ENCODE measurements at places on chromosomes 7 and 10. TPM values are rescaled to one million over a fixed set of nuclear protein-coding genes. Genes with fewer than 3 reads are reported as not detected.

Gene PRKG1
- 21.5 TPM for total RNA-seq

Gene SORCS3
- total RNA-seq: 4.6 TPM

GRCh38 chr10:45265996-45266395 lies 49.4 kb downstream of the OR13A1 start:
- ATAC-seq: no peak

DNA sequence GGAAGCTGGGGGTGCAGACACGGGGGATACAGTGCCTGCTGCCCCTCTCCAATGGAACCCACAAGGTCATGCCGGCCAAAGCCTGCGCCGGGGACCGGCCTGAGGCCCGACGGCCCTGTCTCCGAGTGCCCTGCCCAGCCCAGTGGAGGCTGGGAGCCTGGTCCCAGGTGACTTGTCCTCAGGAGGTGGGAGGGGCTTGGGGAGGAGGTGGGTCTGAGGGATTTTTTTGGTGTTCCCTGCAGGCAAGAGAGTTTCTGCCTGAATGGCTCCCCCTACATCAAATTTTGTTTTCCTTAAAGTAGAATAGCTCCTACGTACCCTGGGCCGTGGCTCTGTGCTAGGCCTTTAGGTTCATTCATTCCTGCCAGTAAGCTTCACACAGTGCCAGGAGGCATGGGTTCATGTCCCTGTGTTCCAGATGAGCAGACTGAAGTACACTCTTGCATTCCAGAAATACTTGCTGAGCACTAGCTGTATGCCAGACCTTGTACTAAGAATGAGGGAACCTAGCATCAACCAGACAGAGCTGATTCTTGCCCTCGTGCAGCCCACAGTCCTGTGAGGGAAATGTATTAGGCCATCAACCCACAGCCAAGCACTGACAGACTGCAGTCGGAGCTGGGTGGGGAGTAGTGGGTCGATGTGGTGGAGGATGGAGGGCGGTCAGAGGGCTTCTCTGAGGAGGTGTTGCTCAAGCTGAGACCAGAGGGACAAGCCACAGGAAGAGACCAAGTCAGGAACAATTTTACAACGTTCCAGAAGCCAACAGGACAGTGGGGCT lies 31.1 kb downstream of the TBATA start:
- ATAC-seq: no peak

DNA sequence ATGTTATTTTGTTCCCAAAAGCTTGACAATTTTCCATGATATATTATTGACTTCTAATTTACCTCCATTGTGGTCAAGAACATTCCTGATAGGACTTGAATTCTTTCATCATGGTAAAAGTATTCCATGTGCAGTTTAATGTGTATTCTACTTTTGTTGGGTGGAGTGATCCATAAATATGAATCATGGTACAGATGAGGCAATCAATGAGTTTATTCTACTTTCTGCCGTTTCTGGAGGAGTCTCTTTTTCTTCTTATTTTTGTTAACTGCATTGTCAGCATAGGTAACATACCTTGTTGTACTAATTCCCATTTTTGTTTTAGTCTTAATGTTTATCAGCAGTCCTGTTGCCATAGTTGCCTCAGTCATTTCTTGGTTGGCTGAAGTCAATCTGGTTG lies 69.6 kb downstream of the SHOC2 start:
- ATAC-seq: no peak

GRCh38 chr10:86366902-86367151 lies 232 bp upstream of the GRID1 start:
- ATAC-seq: no peak

DNA sequence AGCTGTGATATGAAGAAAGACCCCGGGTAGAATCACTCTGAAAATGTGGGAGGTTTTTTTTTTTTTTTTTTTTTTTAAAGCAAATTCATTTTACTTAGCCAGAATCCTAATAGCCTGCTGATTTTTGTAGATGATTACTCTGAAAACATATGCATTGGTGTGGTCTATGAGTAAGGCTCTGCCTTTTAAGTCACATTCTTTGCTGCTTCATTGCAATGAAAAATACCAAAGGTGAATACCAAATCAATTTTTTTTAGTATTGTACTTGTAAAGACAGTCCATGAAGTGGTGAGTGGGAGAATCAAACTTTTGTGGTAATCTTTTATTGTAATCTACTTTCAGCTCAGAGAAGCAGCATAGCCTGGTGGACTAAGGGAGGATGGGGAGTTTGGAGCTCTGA lies 130.3 kb downstream of the SDK1 start:
- no peak for ATAC-seq

- no peak for ATAC-seq
Measured at GRCh38 chr10:114849674-114850073, 28.1 kb downstream of the FHIP2A start.

DNA sequence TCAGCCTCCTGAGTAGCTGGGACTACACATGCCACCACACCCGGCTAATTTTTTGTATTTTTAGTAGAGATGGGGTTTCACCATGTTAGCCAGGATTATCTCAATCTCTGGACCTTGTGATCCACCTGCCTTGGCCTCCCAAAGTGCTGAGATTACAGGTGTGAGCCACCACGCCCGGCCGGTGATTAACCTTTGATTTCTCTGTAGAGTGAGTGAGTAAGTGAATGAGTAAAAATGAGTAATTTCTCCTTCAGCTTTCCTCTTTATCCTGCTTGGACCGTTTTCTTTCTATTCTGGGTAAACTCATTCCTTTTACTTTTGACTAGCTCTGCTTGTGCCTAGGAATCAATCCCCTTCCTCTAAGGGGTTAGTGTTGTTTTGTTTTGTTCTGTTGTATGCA lies 36.8 kb downstream of the ST7 start:
- ATAC-seq: no peak

- no peak for ATAC-seq
Measured at GRCh38 chr10:71072131-71072822, 140.1 kb upstream of the UNC5B start.

- no peak for ATAC-seq
Measured at GRCh38 chr7:114854369-114854768, 67.5 kb upstream of the MDFIC start.

GRCh38 chr7:130975731-130976130 lies 241.7 kb upstream of the KLF14 start:
- no peak for ATAC-seq

DNA sequence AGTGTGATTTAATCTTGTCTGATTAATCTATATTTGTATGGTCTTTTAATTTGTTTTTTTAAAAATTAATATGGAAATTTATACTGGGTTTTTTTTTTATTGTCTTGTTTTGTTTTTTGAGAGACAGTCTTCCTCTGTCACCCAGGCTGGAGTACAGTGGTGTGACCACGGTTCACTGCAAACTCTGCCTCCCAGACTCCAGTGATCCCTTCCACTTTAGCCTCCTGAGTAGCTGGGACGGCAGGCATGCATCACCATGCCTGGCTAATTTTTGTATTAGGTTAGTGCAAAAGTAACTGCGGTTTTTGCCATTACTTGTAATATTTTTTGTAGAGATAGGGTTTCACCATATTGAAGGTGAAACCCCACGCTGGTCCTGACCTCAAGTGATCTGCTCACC lies 73.1 kb downstream of the TET1 start:
- ATAC-seq: no peak

DNA sequence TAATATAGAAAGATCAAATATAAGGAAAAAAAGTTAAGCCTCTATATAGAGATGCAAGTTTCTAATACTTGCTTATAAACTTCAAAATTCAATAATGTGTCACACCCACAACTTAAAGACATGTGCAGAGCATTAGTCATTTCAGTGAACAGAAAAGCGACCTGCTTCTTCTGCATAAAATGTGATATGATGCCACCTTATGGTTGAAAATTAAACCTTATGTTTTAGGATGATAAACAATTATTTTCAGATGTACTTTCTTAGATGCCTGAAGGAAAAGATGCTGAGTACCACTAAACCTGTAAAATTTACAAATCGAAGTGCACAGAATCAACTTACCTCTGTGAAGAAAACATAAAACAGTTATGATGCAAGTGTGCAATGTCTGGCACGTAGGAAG lies 96.0 kb downstream of the MTERF1 start:
- ATAC-seq: no peak

- no peak for ATAC-seq
Measured at GRCh38 chr7:128734890-128735289, 4.3 kb upstream of the CALU start.

- peak; percentile 1 for ATAC-seq
Measured at GRCh38 chr7:23469150-23469960, 936 bp downstream of the IGF2BP3 start.

Gene GPER1
- total RNA-seq: 0.43 TPM

DNA sequence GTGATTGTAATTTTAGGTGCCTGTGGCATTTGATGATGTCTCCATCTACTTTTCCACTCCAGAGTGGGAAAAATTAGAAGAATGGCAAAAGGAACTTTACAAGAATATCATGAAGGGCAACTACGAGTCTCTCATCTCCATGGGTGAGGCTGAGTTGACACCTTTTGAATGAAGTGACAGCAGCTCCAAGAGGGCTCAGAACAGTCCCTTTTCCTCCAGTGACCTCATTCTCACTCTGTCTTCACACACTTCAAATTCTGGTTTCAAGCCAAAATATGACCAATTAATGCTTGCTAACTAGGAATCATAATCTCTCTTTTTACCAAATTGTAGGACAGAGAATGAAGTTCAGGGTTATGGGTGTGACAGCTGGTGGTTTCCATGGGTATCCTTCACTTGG lies 18.9 kb downstream of the ZNF398 start:
- no peak for ATAC-seq

Gene ANLN
- 26.7 TPM for total RNA-seq

DNA sequence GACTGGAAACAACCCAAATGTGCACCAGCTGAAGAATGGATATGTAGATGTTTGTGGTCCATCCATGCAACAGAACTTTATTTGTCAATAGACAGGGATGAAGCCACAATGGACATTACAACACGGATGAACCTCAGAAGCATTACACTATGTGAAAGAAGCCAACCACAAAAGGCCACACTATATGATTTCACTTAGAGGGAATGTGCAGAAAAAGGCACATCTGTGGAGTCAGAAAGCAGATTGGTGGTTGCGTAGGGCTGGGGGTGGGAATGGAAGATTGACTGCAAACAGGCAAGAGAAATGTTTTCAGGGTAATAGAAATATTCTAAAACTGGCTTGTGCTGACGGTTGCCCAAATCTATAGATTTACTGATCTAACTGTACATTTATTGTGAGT lies 34.3 kb upstream of the WASHC2A start:
- peak; percentile 65 for ATAC-seq

DNA sequence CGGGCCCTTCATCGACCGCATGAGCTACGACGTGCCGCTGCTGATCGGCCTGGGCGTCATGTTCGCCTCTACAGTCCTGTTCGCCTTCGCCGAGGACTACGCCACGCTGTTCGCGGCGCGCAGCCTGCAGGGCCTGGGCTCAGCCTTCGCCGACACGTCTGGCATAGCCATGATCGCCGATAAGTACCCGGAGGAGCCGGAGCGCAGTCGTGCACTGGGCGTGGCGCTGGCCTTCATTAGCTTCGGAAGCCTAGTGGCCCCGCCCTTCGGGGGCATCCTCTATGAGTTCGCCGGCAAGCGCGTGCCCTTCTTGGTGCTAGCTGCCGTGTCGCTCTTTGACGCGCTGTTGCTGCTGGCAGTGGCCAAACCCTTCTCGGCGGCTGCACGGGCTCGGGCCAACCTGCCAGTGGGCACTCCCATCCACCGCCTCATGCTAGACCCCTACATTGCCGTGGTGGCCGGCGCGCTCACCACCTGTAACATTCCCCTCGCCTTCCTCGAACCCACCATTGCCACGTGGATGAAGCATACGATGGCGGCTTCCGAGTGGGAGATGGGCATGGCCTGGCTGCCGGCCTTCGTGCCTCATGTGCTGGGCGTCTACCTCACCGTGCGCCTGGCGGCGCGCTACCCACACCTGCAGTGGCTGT lies 1.2 kb downstream of the SLC18A3 start:
- ATAC-seq: no peak

- ATAC-seq: peak; percentile 20
Measured at GRCh38 chr7:424961-425793, 94.5 kb downstream of the PDGFA start.

Gene MMD2
- total RNA-seq: not detected

Gene PRPS1L1
- not detected for total RNA-seq
